ENCODE measurements at places on chromosomes 7 and 10.

- DNase-seq, result no peak
Observed at GRCh38 chr10:110360857-110361474, 56.2 kb upstream of the SMNDC1 start.

DNA sequence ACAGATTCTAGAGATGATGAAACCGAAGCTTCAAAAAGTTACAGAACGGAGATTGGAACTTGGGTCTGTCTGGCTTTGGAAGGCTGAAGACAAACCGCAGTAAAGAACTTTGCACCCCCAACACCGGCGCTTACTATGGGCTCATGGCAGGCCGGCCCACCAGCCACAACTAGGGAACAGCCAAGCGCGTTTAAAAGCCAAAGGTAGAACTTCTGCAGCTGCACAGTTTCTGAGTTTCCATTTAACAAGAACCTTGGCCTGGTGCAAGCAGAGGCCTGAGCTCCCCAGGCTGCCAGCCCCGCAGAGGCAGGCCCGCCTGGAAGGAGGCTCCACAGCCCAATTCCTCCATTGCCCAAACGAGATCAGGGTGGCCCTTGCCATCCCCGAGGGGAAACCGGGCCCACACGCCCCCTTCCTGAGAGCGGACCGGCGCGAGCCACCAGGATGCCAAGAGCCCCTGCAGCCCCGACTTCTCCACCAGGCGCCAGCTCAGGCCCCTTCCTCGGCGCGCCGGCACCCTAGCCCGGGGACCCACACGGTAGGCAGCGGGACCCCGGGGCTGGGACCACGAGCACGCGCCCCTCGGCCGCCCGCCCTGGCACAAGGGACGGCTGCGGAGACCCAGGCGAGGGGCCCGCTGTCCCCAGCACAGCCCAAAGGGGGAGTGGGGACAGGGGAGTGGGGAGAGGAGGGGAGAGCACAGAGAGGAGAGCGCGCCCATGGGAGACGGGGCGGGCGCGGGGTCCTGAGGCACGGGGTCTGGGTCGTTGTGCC, 566 bp downstream of the MAD1L1 start:
- DNase-seq, result peak; percentile 37

DNA sequence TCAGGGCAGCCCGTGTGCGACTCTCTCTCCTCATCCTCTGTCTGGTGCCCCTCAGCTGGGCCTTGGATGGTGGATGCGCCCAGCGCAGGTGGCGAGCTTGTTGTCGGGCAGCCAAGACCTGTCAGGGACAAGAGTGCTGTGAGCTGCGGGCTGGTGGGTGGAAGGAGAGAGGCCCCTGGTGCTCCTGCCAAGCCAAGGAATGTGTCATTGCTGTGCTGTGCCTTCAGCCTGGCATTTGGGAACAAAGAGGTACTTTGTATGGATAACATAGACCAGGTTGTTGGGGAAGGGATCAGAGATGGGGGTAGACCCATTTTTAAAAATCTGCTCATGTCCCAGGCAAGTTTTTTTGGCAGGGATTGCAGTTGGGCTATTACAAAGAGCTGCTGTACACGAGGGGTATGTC, 120.9 kb downstream of the PKD1L1 start:
- DNase-seq, result no peak

DNA sequence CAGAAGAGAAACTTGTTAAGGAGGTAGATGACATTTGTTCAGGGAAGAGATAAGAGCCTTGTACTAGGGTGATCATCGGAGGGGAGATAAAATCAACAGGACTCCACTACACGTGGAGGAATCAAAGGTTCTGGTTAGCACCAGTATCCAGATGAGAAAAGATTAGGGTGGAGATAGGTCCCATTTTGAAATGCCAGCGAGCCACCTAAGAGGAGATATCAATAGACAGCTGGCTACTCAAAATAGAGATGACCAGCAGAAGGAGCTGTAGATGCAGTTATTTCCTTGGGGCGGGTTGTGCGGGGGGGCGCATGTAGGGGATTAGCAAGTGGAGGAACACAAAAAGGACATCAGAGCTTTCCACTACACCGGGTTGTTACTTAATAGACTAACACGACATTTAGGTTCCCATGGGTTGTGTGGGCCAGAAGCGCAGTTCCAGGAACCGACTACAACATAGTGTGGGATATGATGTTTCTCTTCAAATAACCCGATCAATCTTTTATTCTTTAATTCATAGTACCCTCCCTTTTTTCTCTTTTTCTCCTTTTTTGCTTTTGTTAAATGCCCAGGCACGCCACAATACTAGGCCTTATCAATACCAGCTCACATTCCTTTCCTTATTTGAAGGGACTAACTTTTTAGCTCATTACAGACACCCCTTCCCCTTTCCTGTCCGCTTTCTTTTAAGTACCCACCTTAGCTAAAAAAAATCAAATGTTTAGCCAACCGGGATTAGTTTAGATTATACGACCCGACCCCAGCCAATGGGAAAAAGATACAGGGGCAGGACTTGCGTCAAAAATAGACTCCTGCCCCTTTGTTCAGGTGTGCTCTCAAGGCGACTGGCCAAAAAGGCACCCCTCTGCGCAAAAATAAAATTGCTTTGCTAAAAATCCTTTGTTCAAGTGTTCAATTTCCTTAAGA, 2.0 kb upstream of the KIF11 start:
- DNase-seq, result peak; percentile 60

DNA sequence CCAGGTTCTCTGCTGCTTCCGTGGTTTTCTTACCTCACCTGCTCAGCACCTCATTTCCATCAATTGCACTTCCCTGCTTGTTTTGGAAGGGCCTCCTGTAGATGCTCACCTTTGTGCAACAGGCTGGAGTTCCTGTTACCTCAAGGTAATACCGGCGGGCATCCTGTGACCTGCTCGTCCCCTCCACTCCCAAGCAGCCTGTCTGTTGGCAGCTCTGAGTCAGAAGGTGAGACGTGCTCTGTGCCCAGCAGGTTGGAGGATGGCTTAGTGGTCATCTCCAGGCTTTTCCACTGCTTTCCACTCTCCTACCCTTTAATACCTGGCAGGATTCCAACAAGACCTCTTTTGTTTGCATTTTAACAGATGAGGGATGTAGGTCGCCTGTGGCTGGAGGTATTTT, 86.0 kb downstream of the CAMK1D start:
- DNase-seq, result no peak
